Activated gamma-delta T cell treated with Interleukin-2 at 50 U/mL for 16 hours (primary cell): ENCODE measurements at places on chromosomes 6 and 20.
A peak's percentile ranks its signal among the peaks of the same experiment; 100 is the strongest.

DNA sequence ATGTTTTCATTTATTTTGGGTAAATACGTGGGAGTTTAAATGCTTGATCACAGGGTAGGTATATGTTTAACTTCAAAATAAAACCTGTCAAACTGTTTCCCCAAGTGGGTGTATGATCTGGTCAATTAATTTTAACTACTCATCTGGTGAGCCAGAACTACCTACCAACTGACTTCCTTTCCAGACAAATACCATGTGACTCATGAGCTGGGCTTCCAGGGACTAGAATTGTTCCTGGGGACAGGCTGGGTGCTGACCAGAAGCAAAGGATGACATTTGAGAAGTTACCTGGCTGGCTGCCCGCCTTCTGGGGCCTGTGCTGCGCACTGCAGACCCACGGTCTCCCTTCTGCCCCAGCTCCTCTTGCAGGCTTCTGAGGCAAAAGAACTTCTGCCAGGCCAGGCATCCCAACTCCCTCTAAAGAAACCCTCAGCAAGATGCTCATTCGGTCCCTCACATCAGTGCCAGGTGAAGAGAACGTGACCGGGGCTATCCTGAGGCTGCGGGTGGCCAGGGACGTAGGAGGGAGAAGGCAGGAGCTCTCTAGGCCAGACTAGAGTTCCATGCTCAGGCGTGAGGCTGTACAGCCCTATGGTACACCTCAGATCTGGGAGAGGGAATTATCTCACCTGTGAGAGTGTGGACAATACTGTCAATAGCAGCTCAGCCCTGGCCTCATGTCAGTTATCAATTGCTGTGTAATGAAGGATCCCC, 103.6 kb downstream of the JPH2 start:
- no peak for DNase-seq

DNA sequence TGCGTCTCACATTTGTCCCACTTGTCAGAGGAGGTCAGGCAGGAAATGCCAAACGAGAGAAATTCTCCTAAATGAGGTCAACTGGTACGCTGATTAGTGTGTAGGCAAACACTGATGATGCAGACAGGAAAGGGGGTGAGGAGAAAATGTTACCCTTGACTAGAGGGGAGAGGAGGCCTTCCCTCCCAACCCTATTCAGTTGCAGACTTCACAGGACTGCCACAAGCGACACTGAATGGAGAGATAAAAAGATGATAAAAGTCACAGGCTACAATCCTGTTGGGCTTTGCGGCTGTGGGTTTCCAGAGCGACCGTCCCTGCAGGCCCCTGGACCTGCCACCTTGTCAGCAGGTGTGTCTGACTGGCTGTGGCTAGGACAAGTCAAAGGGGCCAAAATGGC, 569.4 kb downstream of the CDH26 start:
- DNase-seq = no peak

DNA sequence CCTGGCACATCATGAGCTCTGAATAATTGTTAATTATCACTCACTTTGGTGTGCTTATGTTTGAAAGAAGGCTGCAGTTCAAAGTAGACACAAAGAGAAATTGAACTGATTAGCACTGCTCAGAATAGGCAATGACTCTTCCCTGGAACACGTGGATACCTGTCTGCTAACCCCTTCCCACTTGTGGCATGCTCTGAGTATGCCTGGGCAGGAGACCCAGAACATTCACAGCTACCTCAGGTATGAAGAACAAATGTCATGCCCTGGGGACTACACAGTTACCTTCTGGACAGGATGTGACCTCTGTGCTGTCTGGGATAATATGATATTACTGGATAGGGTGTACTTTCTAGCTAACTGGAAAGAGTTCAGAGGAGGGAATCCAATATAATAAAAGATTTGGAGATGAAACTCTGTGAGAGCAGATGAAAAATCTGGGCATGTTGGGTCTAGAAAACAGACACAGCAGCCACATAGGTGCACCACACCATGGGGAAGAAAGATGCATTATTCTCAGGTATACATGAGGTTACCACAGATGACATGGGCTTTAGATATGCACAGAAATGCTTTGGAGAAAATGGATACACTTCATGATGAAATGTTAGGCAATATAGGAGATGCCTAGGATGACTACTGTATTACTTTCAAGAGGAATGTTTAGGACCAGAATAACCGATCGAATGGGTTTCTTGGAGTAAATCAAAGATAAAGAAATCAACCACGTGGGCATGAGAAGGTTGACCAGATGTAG, 324.2 kb upstream of the PREP start:
- no peak for DNase-seq

DNA sequence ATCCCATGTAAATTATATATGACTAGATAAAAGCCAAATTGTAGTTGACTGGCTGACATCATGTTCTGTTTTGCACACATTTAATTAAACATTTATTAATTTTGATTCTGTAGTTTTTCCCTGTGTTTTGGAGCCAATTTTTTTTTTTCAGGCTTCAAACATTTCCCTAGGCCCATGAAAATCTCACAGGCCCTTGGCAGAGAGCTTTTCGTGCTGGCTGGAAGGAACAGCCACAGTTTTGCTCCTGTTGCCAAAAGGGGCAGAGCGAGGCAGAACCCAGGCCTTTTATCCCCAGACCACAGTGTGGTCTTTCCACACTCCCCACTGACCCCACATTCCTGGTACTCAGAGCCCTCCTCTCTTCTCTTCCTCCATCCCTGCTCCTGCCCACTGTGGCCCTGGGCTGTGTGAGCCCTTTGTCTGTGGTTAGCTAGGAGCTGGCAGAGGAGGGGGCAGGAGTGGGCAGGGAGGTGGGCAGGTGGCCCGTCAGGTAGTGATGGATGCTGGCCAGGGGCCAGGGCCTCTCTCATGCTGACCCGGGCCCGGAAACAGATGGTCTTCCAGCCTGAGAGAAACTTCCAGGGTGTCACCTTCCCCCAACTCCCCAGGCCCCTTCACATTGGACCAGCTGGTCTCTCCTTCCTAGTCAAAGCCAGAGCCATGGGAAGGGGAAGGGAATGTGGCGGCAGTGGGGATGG, 19.4 kb upstream of the CCM2L start:
- no peak for DNase-seq

- peak; percentile 44 for DNase-seq
These were observed 936 bp downstream of the ZDHHC14 start for GRCh38 chr6:157381631-157382621.

GRCh38 chr6:56902641-56903464, 52.1 kb upstream of the BEND6 start:
- no peak for DNase-seq

- DNase-seq = peak; percentile 9
These were observed 10.3 kb upstream of the R3HDML start for GRCh38 chr20:44326391-44327159.

DNA sequence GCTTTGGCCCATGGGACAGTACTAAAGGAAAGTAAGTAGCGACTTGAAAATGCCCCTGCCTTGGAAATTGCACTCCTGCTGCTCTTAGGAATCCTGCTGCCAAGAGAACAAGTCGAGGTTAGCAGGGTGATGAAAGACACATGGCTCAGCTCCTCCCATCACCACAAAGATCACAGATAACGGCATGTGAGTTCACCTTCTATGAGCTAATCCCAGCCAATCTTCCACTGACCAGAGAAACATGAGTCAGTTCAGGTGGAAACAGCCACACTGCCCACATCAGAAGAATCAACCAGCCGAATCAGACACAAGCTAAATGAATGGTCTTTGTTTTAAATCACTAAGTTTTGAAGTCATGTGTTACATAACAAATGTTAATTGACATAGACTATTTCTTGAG, 106.3 kb downstream of the PRKN start:
- no peak for DNase-seq

DNA sequence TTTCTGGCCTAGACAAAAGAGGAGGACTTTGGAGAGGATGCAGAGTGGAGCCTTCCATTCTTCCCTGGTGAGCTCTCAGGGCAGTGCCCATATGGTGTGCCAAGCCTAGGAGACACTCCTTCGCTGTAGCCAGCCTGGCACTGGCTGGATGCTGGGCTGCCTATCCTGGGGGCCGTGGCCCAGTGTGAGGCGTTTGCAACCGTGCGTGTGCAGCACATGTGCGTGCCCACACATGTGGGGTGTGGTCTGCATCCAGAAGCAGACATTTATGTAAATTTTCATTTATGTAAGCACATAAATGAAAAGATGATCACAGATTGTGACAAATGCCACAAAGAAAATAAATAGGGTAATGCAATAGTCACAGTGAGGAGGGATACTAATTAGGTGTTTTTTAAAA, 35.8 kb upstream of the ZNF831 start:
- no peak for DNase-seq

DNA sequence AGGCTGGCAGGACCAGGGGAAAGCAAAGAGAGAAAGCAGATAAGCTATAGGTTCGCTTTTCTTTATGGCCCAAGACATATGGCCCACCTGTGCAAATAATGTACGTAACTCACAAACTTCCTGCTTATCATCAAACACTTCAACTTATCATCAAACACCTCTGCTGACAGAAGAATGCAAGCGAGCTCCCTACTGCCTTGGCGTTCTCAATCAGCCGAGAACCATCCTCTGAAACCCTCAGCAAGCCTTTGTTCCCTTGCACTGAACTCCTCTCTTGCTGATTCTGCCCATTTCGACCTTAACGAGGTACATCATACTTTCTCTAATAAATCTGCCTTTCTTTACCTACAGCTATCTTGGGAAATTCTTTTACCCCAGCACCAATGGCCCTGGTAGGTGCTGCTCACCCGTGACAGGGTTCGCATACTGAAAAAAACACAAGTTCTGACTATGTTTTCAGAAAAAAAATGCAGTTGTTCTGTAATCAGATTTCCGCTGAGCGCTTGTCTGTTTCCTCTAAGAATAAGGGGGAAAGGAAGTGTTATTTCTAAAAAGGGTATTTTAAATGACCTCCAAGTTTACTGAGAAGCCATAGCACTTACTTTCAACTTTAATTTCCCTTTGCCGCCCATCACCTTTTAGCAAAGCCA, 28.3 kb downstream of the SERPINB6 start:
- no peak for DNase-seq

GRCh38 chr6:41331401-41332150, 3.8 kb upstream of the NCR2 start:
- no peak for DNase-seq

DNA sequence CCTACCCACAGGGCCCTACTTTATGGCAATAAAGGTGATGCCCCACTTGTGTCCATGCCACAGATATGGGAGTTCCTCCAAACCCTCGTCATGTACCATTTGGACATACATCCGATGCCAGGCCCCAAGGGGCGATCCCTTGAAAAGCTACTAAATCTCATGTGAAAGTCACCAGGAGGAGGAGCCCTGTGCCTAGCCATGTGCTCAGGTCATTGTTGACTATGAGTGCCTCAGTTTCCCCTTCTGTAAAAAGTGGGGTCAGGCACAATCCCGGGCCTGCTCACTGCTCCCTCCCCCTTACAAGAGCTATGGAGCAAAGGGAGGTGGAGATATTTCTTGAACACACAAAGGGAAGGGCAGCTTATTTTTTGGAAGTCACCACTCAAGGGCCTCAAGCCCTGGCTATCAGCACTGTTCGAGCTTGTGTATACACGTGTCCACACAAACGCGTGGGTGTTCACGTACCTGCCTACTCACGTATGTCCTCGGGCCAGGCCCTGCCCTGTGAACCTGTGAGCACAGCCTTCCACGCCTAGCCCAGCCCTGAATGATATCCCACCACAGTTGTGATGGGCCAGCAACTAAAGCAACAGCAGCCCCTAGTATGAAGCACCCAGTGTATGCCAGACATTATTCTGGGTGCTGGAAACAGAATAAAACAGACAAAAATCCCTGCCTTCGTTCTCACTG, 1.9 kb downstream of the ACTL10 start:
- no peak for DNase-seq

DNA sequence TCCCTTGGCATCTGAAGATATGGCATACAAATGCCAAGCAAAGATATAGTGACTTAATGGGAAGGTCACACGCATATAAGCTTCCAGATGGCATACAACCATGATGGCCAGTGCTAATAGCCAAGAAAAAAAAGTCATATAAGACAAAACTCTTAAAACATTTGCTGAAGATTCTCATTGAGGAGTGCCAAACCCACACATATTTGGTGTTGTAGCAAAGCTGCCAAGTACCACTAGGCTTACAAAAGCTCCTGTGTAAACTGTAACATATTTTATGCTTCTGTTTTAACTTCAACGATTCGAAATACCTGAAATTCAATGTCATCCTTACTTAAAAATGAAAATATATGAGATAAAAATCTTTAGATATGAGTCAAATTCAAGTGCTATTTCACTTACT, 123.0 kb downstream of the HMGCLL1 start:
- no peak for DNase-seq

- no peak for DNase-seq
These were observed 13.8 kb upstream of the BMP7 start for GRCh38 chr20:57280221-57280620.

- no peak for DNase-seq
These were observed 41.9 kb downstream of the ZFAND3 start for GRCh38 chr6:37861452-37861851.

GRCh38 chr6:155330922-155331321, 16.6 kb upstream of the TFB1M start:
- no peak for DNase-seq

DNA sequence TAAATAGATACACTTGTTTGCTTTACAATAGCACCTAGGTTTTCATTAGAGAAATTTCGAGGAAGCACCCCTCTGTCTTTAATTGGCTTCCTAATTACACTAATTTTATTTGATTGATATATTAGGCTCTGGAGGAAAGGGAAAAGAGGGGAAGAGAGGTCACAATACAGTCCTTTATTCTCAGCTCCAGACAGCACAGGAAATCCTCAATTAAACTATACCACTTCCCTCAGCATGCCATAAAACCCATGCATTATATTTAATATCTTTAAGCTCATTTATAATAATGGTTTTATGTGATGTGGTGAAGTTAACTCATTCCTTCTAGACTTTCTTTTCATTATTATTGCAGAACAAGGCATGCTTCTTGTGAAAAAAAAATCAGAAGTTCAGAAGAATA, 17.7 kb upstream of the PDE7B start:
- no peak for DNase-seq

DNA sequence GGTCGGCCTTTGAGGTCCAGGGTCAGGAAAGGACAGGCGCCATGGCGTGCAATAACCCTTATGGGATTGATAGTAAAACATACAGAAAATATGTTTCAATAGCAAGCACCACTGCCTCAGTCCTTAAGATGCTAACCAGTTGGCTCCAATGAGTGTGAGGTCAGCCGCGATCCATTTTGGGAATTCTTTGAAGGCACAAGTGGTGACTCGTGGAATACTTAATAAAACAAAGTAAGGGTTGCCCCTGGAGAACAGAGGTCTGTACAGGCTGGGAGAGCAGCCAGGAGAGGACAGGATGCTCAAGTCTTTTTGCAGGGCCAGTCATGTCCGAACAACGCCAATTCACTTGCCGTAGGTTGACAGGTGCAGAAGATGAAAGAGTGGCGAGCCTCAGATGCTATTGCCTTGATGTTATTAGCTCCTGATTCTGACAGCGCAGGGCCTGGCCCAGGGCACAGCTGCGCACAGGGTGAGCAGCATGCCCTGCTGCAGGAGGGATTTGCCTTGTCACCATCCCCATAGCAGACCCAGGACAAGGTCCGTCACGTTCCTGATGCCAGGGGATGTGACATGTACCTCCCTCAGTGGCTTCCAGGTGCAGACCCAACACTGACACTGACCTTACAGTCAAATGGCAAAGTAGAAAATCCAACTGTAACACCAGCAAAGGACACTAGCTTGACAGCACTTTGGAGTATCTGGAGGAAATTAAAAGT, 21.8 kb downstream of the SYNDIG1 start:
- no peak for DNase-seq
